ENCODE measurements at places on chromosomes 4 and X. TPM values are rescaled to one million over a fixed set of nuclear protein-coding genes. Genes with fewer than 3 reads are reported as not detected.

Gene HSFX2
- total RNA-seq: not detected

Gene ATOH1
- total RNA-seq: not detected

Gene TMEM35A
- total RNA-seq: 5.1 TPM

Gene UTP14A
- total RNA-seq: 15.8 TPM

Gene TMSB15C
- 3.1 TPM for total RNA-seq

Gene GPR34
- not detected for total RNA-seq

Gene TRIM61
- total RNA-seq: 1.5 TPM

Gene GLRA3
- total RNA-seq: not detected

Gene HAND2
- total RNA-seq: 12.8 TPM

Gene RNF128
- 1.2 TPM for total RNA-seq

Gene MAGEE2
- not detected for total RNA-seq

Gene CSN1S1
- not detected for total RNA-seq

Gene GSX2
- under 0.01 TPM for total RNA-seq

Gene CT55
- not detected for total RNA-seq

Gene ARX
- total RNA-seq: not detected

Gene MFAP3L
- 19.4 TPM for total RNA-seq

Gene GRIA2
- total RNA-seq: not detected

Gene IL2
- total RNA-seq: not detected

Gene XK
- total RNA-seq: under 0.01 TPM

Gene TDO2
- 0.28 TPM for total RNA-seq

Gene SPANXA2
- total RNA-seq: not detected
